ENCODE measurements at places on chromosomes 1 and 21.

- DNase-seq: no peak
Observed at GRCh38 chr1:19426294-19427086, 58.8 kb downstream of the CAPZB start.

DNA sequence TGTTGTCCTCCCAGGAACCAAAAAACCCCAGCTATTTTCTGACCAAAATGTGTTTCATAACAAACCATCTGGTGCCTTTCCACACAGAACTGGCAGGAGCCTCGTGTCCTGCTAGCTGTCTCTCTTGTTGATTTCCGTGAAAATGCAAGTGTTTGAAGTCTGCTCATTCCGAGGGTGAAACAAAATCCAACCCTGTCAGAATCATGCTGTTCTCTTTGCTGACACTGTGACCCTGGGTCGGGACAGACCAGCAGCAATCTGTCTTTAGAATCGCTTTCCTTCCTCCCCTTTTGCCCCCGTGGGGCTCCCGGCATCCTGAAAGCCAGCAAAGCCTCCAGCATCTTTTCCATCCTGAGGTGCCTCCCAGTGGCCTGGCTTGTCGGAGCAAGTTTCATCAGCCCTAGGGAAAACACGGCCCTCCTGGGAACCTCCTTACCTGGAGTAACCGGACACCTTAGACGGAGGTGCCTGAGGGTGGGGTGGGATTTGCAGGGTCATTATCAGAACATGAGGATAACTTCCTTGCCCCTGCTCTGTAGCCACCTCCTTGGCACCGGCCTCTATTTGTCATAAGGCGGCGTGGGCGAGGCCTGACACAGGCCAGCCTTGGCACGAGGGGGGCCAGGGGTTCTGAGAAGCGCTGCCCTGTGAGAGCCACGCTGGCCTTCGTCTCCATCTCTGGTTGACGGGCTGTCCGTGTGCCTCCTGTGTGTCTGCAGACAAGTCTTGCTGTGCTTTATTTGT, 24.9 kb downstream of the LDLRAP1 start:
- DNase-seq: peak; percentile 80

- peak; percentile 52 for DNase-seq
Observed at GRCh38 chr1:17274186-17275170, 25.6 kb downstream of the PADI3 start.

DNA sequence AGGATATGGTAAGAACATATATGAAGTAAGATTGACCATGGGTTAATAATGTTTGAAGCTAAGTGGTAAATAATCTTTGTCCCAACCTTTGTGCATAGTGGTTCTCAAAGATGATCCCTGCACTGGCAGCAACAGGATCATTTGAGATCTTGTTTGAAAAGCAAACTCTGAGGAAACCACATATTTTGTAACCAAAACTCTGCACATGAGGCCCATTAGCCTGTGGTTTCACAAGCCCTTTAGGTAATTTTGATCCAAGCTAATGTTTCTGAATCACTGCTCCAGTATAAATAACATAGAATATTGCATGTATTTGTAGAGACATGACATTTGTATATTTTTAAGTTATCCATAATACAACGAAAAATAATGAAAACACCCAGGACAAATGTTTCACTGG, 147.9 kb upstream of the RGS18 start:
- DNase-seq: peak; percentile 56

DNA sequence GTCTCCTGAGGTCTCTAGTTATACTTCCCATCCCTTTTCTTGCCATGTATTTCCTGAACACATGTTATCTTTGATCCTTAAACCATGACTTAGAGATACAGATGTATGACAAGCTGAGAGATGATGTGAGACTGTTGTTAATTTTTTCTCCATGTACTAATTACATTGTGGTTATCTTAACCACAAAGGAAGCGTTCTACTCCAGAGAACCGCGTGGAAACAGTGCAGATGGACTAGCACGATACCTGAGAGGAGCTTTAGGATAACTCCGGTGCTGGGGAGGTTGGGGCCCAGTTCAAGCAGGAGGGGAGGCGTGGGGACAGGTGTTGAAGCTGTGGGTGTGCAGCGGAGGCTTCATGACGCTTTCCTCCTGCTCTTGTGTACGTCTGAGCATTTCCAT, 17.5 kb downstream of the PDE9A start:
- peak; percentile 24 for DNase-seq

DNA sequence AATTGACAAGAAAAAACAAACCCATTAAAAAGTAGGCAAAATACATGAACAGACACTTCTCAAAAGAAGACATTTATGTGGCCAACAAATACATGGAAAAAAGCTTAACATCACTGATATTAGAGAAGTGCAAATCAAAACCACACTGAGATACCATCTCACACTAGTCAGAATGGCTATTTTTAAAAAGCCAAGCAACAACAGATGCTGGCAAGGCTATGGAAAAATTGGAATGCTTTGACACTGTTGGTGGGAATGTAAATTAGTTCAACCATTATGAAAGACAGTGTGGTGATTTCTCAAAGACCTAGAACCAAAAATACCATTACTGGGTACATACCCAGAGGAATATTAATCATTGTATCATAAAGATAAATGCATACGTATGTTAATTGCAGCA, 641.1 kb upstream of the B3GALT2 start:
- DNase-seq: no peak

- no peak for DNase-seq
Observed at GRCh38 chr1:54701066-54701465, 14.6 kb upstream of the TTC4 start.

- peak; percentile 80 for DNase-seq
Observed at GRCh38 chr1:207051191-207051943, at the start of gene YOD1. YOD1 (minus strand) TSS chr1:207051208; CDS start chr1:207051030, 178 bp downstream.

DNA sequence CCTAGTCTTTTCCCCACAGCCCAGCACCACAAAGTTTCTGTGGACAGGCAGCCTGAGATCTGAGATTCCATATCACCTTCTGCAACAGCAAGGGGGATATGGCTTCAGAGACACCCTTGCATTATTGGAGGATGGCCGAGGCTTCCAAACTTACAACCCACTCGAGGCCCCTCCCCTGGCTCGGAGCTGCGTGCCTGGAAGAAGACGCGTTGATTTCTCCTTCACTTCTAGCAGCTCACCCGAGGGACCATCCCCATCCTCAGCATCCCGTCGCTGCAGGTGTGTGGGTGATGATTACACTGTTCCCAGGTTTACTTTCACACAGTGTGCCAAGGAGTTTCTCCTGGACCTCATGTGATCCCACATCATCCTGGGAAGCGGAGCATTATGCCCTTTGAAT, 277.9 kb downstream of the MATN1 start:
- no peak for DNase-seq

- no peak for DNase-seq
Observed at GRCh38 chr21:32604464-32604863, 7.7 kb downstream of the CFAP298 start.

DNA sequence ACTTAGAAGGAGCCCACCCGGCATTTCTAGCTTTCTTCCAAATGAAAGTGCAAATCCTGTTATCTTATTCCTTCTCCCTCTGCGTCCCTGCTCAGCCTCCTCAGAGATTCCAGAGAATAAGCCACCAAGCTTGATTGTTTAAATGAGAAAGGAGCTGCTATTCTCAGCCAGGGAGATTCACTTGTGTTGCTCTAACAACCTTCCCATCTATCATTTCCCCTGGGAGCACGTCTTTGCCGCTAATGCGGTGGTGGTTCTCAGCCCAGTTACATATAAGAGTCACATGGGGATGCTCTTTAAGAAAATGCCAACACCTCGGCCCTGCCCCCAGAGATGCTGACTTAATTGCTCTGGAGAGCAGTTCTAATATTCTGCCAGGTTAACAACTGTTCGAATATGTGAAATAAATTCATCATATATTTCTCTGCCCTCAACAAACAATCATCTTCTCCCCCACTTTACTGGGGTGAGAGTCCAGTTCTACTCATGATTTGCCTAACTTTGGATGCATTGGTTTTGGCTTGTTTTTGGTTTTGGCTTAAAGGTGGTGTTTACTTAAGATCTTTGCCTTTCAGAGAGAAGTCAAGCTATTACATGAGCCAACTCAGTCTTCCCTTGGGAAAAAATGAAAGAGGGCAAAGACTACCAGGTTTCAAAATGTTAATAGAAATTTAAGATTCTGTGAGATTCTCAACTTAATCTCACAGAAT, 213.9 kb downstream of the SEC16B start:
- DNase-seq: no peak

DNA sequence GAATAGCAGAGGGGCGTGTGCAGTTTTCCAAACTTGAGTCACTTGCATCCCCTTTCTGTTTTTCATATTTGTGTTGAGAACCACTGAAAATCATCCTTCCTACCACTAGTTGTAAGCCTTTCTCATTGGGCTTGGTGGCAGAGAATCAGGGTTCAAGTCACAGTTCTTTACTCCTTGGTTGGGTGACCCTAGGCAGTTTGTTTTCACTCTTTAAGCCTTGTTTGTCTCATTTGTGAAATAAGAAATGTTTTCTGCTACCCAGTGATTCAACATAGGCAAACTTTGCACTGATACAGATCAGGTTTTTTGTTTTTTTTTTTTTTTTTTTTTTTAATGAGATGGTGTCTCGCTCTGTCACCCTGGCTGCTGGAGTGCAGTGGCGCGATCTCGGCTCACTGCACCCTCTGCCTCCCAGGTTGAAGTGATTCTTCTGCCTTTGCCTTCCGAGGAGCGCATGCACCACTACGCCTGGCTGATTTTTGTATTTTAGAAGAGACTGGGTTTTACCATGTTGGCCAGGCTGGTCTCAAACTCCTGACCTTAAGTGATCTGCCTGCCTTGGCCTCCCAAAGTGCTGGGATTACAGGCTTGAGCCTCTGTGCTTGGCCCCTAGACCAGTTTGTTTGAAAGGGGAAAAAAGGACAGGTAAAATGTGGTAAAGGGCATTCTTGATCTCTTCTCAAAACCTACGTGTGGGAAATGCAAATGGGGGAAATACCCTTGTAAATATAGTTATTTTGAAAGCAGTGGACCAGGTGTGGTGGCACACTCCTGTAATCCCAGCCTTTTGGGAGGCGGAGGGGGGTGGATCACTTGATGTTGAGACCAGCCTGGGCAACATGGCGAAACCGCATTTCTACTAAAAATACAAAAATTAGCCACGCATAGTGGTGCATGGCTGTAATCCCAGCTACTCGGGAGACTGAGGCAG, 3.2 kb downstream of the CLIC4 start:
- DNase-seq: no peak

- no peak for DNase-seq
Observed at GRCh38 chr1:30001011-30001731, 722.2 kb downstream of the MATN1 start.

DNA sequence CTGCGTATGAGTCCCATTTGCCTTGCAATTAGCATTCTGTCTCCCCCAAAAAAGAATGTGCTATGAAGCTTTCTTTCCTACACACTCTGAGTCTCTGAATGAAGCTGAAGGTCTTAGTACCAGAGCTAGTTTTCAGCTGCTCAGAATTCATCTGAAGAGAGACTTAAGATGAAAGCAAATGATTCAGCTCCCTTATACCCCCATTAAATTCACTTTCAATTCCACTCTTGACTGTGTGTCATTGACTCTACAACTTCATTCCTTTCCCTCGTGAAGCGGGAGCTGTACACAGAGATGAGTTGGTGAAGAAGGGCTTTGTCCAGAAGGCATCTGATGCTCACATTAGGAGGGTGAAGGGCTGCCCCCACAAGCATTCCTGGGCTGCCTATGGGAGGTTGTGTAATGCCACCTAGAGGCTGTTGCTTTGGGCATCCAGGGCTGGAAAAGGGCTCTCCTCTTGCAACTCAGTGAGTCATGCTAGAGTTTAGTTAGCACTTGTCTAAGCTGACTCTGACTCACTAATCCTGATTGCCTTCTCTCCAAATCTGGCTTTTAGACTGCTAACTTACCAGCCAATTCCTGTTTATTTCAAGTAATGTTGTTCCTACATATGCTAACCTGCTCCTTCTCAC, 1.8 kb downstream of the SPRR1B start:
- no peak for DNase-seq

DNA sequence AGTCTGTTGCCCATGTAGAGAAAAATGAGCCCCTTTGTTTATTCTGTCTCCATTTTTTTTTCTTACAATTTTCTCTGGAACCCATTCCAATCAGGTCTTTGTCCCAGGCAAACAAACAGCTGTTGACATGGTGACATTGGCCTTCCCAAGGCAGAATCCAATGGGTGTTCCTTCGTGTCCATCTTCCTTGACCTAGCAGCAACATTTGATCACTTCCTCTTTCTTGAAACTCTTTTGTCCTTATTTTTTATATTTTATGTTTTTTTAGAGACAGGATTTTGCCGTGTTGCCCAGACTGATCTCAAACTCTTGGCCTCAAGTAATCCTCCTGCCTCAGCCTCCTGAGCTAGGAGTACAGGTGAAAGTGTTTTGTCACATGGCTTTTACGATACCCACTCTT, 65.4 kb upstream of the CACNA1E start:
- DNase-seq: no peak

DNA sequence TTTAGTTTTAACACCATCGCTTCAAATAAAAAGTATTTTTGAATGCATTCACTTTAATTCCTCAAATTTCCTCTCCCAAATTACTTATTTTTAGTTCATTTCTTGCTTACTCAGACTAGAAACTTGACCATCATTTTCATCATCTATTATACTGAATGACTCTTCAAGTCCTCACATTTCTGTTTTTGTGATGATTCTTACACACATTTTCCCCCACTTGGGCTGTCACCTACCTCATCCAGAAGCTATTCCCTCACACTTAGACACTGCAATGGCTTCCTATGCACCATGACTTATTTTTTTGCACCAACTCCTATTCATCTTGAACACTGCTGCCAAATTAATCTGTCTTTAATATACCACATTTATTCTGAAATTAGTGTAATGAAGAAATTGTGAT, 239.6 kb upstream of the DUSP10 start:
- no peak for DNase-seq

- DNase-seq: no peak
Observed at GRCh38 chr1:151369621-151370048, 2.9 kb downstream of the SELENBP1 start.

- peak; percentile 100 for DNase-seq
Observed at GRCh38 chr1:212595787-212596714, 12.5 kb upstream of the ATF3 start.

GRCh38 chr1:227388214-227389168, 70.2 kb upstream of the CDC42BPA start:
- no peak for DNase-seq

GRCh38 chr1:109919303-109919702, 8.7 kb downstream of the CSF1 start:
- no peak for DNase-seq
